ENCODE measurements at places on chromosomes 7 and 10.

GRCh38 chr7:47040795-47041347 is 541.0 kb downstream of the TNS3 start:
- no peak for DNase-seq

GRCh38 chr7:47661051-47661714 is 79.3 kb upstream of the TNS3 start:
- DNase-seq, result no peak

GRCh38 chr10:24452030-24452429 is 243.1 kb downstream of the KIAA1217 start:
- DNase-seq, result no peak

DNA sequence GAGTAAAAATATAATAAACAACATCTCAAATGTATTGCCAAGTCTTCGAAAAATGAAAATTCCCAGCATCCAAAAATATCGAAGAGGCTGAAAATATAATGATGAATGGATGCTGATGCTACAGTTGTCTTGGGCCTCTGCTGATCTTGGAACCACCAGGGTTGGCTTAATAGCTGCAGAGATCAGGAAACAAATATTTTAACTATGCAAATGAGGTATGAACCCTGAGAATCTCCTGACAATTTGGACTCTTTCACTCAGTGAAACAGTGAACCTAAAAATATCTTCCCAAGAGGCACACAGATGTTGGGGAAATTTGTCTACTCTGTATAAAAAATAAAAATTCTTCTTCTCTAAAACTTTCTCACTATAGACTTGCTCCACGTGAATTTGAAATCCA is 97.7 kb upstream of the EGFR start:
- DNase-seq, result no peak

DNA sequence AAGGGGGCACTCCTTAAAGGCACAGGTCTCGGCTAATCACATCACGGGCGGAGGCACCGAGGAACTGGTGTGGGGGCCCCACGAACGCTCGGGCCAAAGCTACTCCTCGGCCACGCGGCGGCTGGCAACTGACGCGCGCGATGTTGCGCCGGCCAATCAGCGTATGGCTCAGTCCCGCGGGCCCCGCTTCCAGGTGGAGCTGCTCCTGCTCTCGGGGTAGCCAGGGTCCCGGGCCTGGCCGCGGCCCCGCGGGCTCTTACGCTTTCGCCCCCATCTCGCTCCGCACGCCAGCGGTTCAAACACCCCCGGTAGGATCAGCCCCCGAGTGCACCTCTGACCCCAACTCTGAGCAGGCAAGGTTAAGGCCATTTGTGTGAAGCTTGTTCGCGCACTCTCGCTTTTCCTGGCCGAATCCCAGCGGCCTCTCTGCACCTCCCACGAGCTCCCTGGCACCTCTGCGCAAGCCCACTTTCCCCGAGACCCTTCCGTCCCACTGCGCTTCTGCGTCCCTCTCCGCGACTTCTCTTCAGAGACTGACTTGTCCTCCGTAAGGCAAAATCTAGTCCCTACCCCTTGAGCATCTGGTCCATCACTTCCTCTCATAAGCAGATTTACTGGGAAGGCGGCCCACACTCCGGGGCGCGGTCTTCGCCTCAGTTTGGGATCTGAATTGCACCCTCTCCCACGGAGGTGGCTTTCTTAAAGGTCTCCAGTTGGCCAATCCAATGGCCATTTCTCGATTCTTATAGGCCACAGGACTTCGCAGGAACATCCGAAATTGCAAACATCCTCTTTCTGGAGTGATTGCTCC is 200.9 kb upstream of the TBX20 start:
- no peak for DNase-seq

DNA sequence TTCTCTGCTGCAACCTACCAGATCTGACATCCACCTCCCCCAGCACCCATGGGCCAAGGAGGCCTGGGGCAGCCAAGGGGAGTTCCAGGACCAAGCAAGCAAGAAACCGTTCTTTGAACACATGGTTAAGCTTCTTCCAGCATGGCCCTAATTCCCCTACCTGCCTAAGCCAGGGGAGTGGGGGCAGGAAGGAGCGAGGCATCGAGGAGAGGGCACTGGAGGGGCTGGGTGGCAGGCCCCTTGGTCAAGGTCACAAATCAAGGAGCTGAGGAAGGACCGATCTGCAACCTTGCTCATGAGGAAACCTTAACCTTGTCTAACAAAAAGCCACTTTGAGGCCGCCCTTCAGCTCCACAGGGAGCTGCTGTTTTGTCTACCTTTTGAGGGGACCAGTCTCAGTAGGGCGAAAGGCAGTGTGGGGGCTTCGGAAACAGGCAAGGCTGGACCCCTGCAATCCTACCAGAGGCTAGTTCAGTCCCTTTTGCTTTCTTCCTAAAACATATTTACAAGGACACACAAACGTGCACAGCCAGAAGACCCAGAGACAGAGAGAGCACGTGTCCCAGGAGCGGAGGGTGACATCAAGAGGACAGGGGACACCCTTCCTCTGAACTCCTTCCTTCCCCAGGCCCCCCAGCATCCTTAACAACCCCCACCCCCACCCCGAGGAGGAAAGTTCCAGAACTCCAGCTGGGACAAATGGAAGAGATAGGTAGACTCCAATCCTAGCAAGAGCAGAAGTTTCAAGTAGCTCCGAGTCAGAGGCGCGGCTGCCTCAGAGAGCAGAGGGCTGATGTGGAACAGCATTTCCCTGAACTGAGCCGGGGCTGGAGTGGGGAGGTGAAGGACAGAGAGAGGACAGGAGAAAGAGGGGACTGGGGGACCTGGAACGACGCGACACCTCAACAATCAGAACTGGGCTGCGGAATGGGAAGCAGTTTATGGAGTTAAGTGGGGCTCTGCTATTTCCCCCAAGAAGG is 28.2 kb downstream of the SPOCK2 start:
- DNase-seq, result no peak

DNA sequence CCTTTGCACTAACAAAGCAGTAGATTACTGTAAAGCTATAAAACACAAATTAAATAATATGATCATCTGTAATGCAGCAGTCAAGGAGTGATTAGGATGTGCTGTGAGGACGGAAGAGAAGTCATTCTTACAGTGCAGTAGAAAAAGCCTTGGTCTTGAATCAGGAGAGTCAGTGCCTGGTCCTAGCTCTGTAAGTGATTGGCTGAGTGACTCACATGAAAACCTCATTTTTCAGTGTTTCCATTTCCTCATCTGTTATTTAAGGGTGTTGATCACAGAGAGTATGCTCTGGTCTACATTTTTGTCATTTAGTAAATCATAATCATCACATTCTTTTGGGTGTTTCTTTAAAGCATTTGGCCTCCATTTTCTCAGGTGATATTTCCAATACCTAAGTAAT is 717.8 kb downstream of the LRMDA start:
- DNase-seq, result no peak

DNA sequence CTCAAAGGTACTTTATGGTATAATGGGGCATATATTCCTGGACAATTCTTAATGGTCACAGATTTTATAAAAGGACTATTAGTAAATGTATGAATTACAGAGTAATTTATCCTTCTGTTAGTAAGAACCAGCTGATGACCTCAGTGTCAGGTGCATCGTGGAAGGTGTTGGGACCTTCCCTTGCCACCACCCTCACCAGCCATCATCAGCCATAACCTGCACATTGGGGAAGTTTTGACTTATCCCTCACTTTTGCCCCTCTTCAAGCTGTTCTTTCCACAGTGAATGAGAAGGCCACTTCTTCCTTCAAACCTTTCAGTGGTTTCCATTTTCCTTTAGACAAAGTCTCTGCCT is 52.2 kb downstream of the FIGNL1 start:
- DNase-seq, result no peak

DNA sequence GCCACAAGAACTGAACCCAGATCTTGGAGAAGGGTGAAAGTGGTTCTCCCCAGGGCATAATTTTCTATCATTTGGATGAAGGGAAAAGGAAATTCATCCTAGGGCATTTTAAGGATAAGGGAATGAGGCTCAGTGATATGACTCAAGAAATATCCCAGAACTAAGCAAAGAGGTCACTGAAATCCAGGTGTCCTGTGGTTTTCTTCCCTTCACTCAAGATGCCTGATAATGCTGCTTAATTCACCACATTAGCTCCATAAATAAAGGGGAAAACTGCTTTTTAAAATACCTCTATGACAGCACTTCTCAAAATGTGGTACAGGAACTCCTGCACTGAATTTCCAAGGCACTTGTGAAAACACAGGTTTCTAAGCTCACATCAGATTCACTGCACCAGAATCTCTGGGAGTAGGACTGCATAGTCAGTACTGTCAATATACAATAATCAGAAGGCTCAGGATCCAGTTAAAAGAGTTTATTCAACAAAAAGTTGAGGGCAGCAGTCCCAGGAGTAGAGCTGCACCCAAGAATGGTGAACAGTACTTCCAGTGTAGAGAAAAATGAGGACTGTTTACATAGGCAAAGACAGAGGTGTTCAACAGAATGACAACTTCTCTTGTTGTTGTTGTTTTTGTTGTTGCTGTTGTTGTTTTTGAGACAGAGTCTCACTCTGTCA is 2.9 kb downstream of the IFIT3 start:
- DNase-seq, result no peak

DNA sequence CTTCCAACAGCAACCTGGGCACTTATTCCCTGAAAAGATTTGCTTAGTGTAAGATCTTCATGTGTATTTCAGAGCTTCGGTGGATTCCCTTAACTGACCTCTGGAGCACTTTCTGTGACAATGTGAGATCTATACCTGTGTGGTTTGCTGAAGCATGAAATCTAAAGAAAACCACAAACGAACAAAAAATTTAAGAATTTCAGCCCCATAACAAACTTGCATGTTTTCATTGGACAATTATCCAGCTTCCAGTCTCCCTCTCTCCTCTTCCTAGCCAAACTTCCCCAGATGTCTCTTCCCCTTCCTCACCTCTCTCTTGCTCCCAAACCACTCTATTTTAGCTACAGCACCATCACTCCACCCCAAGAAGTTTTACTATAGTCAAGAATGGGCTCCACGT is 279.9 kb upstream of the SORCS1 start:
- no peak for DNase-seq

GRCh38 chr10:114003161-114003941 is 40.3 kb upstream of the ADRB1 start:
- no peak for DNase-seq

GRCh38 chr7:1829111-1829510 is 159.0 kb downstream of the ELFN1 start:
- no peak for DNase-seq

GRCh38 chr10:57897611-57898010 is 370.1 kb downstream of the IPMK start:
- no peak for DNase-seq

DNA sequence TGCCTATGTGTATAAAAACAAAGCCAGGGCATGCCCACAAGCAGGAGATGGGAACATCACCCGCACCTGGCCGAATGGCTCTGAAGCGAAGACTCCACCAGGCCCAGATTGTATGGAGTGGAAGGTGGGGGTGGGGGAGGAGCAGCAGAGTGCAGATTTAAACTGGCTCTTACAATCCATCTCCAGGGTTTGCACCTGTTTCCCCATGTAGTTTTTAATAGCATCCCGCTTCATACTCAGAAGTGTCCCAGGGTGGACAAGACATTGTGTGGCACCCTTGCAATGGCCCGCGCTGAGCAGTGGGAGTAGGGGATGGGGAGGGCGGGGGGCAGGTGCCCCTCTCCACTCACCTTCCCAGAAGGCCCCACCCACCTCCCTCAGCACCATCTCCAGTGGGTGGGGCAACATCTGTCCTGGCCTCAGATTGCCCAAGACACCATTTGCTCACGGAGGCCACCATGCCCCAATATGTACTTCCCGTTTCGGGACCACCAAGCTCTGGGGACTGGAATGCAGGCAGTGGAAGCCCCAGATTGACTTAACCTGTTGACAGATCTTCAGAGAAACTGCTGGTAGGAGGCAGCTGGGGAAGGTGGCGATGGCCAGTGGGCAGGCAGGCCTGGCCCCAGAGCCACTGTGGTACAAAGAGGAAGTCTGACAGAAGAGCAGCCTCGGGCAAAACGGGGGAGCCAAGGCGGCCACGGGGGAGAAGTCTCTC is 23.0 kb downstream of the VSIR start:
- DNase-seq, result no peak

DNA sequence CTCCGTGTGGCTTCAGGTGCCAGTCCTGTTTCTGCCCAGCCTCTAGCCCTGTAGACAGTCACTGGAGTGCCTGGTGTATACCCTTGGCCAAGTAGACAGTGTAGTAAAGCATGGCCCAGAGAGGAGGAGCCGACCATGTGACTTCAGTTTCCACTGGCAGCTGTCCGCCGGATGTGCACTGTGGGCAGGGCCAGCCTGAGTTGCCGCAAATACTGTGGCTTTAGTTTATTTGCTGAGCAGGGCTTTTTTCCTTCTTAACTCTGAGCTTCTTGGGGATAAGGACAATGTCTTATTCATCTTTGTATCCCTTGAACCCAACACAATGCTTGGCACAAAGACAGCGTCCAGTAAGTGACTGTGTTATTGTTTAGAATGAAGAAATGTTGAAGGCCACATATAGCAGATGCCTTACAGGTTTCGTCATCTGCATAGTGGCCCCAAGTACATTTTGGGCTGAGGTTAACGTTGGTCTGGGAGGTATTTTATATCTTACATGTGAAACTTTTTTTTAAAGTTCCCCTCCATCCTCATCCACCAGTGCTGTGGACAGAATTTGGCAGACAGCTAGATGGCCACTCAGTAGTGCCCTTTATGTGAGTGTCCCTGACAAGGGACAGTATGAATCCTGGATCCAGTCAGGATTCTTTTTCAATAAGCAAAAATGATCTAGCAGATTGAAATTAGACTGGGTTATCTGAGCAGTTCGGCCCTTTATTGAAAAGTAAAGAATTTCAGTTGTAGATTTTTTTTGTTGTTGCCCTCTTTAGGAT is 40.6 kb downstream of the CYP17A1 start:
- DNase-seq, result no peak

DNA sequence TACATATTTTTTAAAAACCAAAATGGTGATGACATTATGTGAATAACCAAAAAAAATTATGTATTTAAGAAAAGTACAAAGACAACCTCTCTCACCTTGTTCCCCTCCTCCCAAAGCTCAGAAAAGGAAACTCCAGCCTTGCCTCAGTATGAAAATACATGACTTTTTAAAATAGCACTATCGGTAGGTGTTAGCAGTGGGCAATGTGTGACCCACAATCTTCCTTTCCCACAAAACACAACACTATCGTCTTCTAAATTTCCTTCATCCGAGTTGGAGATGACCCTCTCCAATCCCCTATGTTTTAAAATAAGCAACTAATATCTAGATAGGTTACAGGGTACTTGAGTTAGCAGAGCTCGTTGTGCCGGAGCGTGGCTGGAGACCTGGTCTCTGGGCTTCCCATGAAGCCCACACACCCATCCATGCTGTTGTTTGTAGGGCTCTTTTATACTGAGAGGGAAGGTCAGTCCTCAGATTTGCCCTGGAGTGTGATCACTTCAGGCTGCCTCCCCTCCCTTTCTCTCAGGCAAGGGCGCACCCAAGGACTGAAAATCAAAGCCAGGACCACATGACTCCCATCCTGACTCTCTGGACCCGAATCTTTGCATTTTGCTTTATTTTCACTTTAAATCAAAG is 107.6 kb downstream of the JAZF1 start:
- no peak for DNase-seq

- no peak for DNase-seq
These were observed 28.2 kb upstream of the TLL2 start for GRCh38 chr10:96541921-96542320.

GRCh38 chr10:30036811-30037210 is 22.6 kb downstream of the JCAD start:
- DNase-seq, result no peak
